ENCODE measurements at places on chromosomes 6 and 20.

- peak; percentile 24 for DNase-seq
Observed at GRCh38 chr20:1463971-1464570, 2.6 kb downstream of the NSFL1C start.

DNA sequence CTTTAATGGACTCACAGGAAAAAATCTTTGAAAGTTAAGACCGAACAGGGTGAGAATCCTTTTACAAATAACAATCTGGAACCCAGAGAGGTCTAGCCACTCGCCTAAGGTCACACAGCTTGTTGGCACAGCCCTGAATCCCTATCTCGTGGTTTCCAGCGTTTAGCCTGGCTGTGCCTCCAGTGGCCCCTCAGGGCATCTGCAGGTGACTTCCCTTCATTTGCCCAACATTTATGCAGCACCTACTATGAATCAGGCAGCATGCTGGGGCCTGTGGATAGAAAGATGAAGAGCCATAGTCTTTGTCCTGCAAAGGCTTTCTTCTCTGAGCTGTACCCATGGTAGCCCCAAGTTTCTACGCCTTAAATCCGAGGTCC lies 2.6 kb upstream of the NR2E1 start:
- no peak for DNase-seq

- peak; percentile 81 for DNase-seq
Observed at GRCh38 chr6:107488875-107489635, 862 bp upstream of the SOBP start.

GRCh38 chr6:10511477-10511876 lies 9.7 kb upstream of the GCNT2 start:
- no peak for DNase-seq

DNA sequence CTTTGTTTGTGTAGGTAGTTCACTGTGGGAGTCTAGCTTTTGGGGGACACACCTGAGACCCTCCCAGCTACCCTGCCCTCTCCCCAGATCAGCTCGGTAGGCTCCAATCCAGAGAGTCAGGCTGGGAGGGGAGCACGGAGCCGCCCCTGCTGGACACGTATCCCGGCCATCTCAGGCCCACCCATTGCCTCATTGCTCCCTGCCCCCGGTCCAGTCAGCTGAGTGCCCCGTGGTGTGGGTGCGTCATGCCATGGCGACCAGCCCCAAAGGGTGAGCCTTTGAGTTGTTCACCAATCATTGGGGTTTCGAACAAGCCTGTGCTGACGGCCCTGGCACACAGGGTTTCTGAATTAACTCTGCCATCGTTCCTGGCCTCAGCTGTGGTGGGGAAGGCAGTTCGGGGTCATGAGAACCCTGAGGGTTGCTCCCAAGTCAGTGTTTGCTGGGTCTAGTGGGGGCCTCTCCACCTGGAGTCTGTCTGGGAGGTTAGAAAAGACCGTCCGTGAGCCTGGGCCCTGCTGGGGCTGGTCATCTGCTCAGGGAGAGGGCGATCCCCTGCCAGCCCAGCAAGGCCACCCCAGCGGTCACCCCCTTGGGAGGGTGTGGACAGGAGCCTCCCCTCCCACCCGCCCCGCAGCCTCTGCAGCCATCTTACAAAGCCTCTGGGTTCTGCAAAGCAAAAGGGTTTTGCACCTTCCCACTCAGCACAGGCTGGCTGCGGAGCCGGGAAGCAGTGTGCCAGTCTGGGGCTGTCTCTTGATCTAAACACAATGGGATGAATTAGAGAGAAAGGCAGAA lies 34.5 kb downstream of the NTSR1 start:
- DNase-seq = no peak

DNA sequence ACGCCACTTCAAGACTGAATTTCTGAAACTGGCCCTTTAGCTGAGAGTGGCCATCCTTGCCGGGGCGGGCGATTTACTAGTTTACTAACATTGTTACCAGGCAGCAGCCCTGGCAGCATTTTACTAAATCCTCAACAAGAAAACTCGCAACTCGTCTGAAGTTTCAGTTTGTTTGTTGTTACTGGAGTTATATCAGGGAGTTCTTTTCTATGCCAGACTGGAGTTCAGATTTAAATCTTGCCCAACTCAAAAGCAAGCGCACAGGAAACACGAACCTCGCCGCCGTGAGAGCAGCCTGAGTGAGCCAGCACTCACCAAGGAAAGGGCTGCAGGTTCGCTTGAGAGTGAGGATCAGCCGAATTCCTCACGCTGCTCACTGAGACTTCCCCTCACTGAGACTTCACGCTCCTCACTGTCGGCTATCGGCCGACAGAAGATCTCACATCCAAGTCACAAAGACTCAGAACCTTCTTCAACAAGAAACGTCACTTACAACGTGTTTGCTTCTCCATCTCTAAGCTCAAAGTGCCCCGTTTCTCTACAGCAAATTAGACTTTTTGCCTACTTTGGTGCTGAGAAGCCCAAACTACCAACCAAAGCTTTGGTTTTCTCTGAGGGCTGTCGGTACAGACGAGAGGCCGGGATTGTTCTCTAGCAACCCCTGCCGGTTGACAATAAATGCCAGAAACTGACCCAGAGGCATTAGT lies 78.9 kb downstream of the OLIG3 start:
- peak; percentile 75 for DNase-seq

GRCh38 chr20:46507760-46508407 lies 5.5 kb downstream of the ZNF334 start:
- no peak for DNase-seq

GRCh38 chr6:140581601-140582000 lies 1207.2 kb upstream of the CITED2 start:
- DNase-seq = no peak
